Caudate nucleus (tissue), 63 donors: ENCODE measurements at places on chromosomes 12 and 14.

- no peak for DNase-seq
Observed at GRCh38 chr12:53340398-53340797, 4.2 kb upstream of the SP7 start.

GRCh38 chr14:35573911-35574310 is 39.9 kb downstream of the INSM2 start:
- DNase-seq: no peak

DNA sequence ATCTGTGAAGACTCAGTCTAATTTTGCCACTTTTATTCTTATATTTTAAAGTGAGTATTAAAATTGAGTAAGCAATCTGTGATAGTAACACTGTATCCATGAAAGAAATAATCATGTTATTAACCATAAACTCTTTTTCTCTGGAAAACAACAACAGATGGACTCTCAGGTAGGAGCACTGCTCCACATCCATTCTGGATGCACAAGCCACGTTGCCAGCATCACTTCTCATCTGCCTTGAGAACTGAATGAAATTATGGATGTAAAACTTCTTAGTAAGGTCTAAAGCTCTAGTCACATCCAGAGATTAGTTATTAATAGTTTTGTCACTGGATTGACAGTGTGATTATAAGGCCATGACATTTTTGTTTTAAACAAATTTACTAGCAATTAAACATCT is 489.1 kb upstream of the SYT1 start:
- DNase-seq: no peak

- no peak for DNase-seq
Observed at GRCh38 chr12:131011165-131012079, 57.7 kb downstream of the ADGRD1 start.
